ENCODE measurements at places on chromosomes 4 and X. TPM values are rescaled to one million over a fixed set of nuclear protein-coding genes. Genes with fewer than 3 reads are reported as not detected.

Gene FHDC1
- 7.1 TPM for total RNA-seq

Gene KDR
- total RNA-seq, result 68.6 TPM

Gene TRIML1
- total RNA-seq, result not detected

Gene ADH1B
- total RNA-seq, result 97.0 TPM

Gene GUCY1A1
- total RNA-seq, result 104 TPM

Gene GAGE12J
- not detected for total RNA-seq

Gene NAT8L
- total RNA-seq, result 0.16 TPM

Gene MMRN1
- total RNA-seq, result 85.7 TPM

Gene OTUD6A
- not detected for total RNA-seq

Gene PPP2R2C
- 3.0 TPM for total RNA-seq

Gene MAGEA4
- total RNA-seq, result not detected

Gene CXCL3
- total RNA-seq, result not detected

Gene TBX22
- 0.21 TPM for total RNA-seq

Gene BST1
- 23.7 TPM for total RNA-seq

Gene NLGN3
- total RNA-seq, result 3.1 TPM

Gene CENPVL1
- not detected for total RNA-seq

Gene SATL1
- 0.21 TPM for total RNA-seq

Gene CDKL2
- total RNA-seq, result 0.90 TPM

Gene EPGN
- not detected for total RNA-seq

Gene ENPEP
- 45.6 TPM for total RNA-seq

Gene MFAP3L
- total RNA-seq, result 13.6 TPM

Gene INTU
- 33.6 TPM for total RNA-seq

Gene HEPH
- 48.4 TPM for total RNA-seq

Gene MAGEB17
- total RNA-seq, result not detected

Gene SLC6A8
- 10.0 TPM for total RNA-seq

Gene SMPX
- 47.5 TPM for total RNA-seq

Gene AR
- 25.1 TPM for total RNA-seq

Gene CDS1
- 5.3 TPM for total RNA-seq

All from urinary bladder (tissue), 4 donors.